ENCODE measurements at places on chromosomes 6 and 20. TPM values are rescaled to one million over a fixed set of nuclear protein-coding genes. Genes with fewer than 3 reads are reported as not detected.

The HAO1 gene
- total RNA-seq, result not detected

The LY86 gene
- total RNA-seq, result not detected

The JARID2 gene
- 5.0 TPM for total RNA-seq

The BPI gene
- not detected for total RNA-seq

The DACT2 gene
- not detected for total RNA-seq

The COX4I2 gene
- total RNA-seq, result not detected

The ITCH gene
- total RNA-seq, result 93.2 TPM
